ENCODE measurements at places on chromosomes 6 and 20.

DNA sequence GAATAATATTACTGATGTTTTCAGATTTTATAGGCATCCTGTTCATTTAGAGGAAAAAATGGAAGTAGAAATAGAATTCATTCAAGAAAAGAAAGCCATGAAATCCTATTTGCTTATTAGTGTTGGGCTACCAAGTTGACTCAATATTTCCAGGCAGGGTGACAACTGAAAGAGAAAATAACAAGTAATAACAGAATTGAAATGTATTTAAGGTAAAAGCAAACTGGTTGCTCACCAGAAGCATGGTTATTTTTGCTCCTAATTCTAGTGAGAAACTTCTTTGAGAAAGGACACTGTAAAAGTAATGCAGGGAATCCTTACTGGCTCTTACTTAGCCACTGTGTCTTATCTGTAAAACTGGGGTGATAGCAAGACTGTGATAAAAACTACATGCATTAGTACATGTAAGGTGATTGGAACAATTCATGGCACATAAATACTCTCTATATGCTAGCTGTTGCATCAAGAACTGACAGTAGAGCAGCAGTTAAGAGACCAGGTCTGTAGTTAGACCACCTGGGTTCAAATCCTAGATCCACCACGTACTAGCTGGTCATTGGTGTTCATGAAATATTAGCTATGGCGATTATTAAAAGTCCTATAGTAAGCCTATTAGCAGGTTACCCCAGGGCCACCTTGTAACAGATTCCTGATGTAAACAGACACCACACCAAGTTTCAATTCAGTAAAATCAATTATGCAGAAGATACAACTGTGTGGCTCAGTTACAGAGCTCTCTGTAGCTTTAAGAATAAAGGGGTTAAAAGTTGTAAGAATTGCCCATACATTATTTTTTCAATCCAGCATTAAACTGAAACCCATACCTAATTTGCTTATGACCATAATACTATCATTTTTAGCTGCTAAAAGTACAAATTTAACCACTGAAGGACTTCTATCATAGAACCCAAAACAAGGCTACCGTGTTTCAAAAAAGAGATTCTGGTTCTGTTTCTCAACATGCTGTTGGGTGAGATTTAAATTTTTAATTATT, 159.2 kb upstream of the COL21A1 start:
- DNase-seq = no peak

DNA sequence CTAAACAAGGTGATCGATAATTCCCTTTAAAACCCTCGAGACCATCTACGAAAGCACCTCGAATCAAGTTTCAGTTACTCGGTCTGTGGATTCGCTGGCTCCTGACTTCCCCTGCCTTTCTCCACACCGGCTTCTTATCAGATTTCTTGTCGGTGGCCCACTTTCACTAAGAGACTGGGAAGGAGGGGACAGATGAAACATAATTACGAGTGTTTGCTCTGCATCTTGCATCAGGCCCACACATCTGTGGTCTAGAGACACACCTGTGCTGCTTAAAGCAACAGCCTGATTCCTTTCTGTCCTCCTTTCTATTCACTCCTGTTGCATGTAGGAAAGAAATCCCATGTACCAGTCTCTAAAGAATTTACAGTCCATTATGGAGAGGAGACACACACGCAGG, 37.7 kb downstream of the INSM1 start:
- DNase-seq = no peak

- no peak for DNase-seq
These were observed 212.7 kb downstream of the BCKDHB start for GRCh38 chr6:80319196-80319595.

GRCh38 chr6:170444056-170444591, 109.0 kb downstream of the PSMB1 start:
- DNase-seq = no peak

DNA sequence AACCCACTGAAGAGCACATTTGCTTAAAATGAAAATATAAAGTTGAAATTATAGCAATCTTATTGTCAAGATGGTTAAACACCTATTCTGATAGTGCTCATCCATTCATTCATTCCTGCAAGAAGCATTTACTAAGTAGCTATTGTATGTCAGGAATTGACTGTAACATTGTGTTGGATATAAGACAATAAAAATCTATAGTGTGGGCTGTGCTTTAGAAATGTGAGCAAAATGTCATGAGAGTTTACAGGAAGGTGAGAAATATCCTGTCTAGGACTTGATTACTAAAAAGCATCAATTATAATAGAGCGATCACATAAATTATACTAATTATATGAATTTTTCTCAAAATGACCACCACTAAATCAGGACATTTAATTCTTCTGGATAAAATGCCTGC, 123.0 kb downstream of the HAO1 start:
- no peak for DNase-seq

DNA sequence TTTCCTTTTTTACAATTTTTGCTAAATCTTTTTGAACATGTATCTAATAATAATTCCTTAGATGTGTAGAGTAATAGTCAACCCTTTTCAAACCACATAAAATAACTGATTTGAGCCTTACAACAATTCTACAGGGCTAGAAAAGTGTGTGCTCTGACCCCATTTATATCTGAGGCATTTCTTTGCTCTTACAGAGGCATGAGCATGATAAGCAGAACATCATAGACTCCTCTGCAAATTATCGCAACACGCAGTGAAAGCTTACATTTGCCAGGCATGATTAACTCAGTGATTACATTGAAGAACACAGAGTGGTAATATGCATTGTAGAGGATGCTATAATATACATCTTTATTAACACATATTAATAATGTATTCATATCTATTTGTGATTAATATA, 120.4 kb downstream of the SIM1 start:
- DNase-seq = no peak

DNA sequence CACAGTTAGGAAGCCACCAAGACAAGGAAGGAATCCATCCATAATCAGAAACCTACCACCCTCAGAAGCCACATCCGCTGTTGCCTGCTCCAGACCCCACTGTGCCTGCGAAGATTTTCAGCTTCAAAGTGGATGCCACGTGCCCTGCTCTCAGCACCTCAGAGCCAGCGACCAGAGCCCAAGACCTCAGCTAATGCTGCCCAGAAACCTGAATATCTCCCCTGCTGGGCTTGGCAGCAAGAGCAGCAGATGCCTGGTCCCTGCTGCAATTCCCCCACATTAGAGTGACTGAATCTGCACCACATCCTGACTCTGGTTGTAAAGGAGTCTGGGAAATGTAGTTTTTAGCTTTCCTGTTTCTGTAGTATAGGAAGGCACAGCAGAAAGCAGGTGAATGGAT, 10.7 kb upstream of the ULBP3 start:
- no peak for DNase-seq

DNA sequence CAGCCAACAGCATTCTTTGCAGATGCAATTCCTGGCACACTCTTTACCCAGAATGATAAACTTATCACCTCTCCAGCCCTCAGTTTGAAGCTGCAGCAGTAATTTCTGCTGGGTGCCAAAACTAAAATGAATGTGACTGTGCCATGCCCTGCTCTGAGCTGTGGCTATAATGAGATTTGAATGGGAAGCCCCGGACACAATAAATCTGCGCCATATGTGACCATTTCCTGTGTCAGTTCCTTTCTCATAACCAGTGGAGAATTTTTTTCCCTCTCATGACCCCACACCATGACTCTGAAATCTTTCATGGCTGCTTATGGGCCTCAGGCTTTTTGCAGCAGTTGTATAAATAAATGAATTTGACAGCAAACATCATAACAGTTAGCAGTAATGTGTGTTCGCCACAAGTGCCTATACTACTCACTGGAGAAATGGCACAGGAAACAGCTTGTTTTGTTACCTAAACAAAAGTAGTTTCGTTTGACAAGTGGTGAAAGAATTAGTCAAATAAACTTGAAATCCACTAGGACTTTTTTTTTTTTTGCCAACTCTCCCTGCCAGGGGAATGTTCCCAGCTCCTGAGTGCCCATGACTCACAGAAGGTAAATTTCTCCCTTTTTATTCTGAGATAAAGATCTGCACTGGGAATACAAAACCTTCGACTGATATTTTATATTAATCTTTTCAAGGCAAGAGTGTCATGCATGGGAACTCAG, 408.4 kb downstream of the PKHD1 start:
- no peak for DNase-seq

DNA sequence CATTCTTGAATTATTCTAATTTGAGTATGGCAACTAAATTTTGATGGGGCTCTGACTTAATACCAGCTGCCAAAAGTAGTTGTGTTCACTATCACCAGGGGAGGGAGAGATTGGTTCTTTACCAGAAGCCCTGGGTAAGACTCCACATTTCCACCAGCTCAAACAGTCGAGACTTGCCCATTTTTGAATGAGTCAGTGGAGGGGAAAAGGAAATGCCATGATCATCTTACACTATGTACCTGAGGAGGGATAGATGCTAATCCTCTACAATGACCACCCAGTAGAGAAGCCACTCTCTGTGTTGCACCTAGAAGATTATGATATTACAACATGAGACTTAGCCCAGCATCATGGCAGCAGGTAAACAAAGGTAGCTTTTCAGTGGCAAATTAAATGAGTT, 77.0 kb upstream of the SGK1 start:
- DNase-seq = no peak

DNA sequence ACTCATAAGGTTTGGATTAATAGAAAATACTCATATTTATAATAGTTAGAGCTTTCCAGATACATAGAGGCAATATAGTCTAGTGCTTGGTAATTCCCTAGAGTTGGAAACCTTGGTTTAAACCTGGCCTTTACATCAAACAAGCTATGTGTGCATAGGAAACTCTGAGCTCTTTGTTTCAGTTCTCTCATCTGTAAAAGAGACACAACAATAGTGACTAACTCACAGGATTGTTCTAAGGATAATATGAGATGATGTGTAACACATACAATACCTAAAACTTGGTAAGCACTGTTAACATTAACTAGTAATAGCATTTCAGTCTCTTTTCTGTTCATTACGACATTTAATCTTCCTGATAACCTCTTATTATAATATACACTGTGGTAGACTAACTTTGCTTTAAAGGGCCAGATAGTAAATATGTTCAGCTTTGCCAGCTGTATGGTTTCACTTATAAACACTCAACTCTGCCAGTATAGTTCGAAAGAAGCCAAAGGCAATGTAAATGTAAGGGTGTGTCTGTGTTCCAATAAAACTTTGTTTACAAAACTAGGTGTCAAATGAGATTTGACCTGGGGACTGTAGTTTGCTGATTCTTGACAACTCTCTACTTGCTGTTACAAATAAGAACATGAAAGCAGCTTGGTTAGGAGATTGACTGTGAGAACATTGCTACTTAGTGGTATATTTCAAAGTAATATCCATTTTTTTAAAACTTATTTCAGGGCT, 370.6 kb upstream of the FLRT3 start:
- no peak for DNase-seq

DNA sequence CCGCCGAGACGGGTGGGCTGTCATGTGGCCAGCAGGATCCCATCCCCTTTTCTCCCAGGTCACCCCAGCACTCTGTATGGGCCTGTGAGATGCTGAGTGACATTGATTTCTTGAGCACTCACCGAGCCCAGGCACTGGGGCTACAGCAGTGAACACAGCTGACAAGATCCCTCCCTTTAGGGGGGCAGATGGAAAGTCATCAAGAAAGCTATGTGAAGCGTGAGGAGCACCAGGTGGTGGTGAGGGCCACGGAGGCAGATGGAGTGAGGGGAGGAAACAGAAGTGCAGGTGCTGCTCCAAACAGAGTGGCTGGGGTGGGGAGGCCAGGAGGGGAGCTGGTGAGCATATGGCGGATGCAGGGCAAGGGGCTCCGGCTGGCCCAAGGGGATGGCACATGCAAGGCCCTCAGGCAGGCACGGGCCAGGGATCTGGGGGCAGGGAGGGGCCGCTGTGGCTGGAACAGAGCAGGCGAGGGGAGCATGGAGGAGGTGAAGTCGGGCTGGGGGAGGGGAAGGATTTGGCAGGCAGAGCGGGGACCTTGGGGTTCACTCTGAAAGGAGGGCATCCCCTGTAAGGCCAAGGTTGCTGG, 184.0 kb downstream of the BMP7 start:
- DNase-seq = no peak

GRCh38 chr20:32485770-32486478, 99.2 kb downstream of the NOL4L start:
- DNase-seq = no peak

DNA sequence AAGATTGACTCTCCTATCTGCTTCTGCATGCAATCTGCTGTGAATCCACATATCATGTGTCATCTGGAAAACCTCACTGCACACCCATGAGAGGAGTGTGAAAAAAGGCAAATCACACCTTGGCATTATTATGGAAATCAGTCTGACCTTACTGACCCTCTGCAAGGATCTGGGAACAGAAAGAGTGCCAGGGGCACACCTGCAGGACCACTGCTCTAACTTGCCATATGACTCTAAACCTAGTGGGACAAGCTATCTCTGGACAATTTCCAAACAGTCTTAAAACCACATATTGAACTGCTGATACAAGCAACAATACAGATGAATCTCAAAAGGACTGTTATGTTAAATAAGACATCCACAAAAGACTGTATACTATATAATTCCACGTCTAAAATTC, 50.3 kb downstream of the ABHD12 start:
- DNase-seq = no peak

DNA sequence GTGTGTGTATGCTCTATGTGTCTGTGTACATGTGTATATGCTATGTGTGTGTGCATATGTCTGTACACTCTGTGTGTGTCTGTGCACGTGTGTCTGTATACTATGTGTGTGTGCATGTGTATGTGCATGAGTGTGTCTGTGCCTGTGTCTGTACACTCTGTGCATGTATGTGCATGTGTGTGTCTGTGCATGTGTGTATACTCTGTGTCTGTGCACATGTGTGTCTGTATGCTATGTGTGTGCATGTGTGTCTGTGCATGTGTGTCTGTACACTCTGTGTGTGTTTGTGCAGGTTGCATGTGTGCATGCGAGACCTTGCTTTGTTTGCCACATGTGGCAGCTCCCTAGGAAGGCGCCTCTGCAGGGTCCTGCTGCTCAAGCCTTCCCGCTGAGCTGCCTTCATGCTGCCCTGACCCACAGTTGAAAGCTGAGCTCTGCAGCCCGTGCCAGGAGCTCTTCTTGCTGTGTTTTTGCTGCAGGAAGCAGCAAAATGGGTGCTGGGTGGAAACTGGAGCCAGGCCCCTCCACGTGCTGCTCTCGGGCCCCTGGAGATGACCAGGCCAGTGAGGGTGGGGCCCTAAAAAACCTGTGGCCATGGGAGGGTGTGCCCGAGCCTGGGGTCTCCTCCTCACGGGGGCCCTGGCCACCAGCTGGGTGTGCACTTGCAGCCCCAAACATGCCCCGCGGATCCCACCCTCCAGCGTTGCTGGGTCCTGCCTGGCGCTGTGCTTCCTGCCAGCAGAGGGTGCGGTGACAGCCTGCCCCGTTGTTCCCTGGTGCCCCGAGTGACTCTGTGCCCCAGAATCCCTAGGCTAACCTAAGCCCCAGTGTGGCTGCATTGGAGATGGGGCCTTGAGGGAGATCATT, 109.1 kb downstream of the DACT2 start:
- DNase-seq = no peak
